ENCODE measurements at places on chromosomes 4 and X.

DNA sequence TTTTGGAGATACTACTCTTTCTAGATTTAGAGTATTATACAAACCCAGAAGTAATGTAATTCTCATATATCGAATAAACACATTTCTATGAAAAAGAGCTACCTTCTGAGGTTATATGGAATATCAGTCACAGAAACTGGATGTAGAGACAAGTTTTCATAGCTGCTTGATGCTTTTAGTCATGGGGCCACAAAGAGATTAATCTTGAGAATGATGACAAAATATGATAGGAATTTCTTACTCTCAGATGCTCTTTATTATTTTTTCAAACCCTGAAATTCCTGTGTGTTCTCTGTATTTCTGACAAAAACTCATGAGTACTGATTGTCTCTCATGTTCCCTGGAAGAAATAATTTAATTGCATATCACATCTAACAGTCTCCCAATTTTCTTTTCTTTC, 662.5 kb downstream of the RAPGEF2 start:
- DNase-seq, result no peak

GRCh38 chr4:165398570-165398969, 19.8 kb downstream of the CPE start:
- peak; percentile 99 for DNase-seq

GRCh38 chr4:182881914-182882313, 35.3 kb downstream of the DCTD start:
- no peak for DNase-seq

- DNase-seq, result peak; percentile 30
Observed at GRCh38 chrX:132751063-132751690, 207.3 kb downstream of the HS6ST2 start.

DNA sequence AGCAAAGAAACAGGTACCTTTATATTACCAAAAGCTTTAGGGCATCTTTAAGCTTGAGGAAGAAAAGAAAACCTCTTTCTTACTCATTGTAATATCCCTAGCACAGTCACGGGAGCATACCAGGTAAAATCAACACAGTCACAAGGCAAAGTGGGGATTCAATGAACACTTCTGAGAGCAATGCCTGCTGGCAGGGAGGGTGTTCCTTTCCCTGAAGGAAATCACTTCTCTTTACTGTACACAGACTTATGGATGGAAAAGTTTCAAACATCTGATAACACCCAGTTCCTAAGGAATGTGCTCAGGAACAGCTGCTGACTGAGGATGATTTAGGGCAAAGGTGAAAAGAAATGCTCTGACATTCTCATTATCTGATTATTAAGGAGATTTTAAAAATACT, 94.8 kb downstream of the MAML3 start:
- no peak for DNase-seq

GRCh38 chrX:13427441-13428052, 107.7 kb upstream of the ATXN3L start:
- DNase-seq, result no peak

DNA sequence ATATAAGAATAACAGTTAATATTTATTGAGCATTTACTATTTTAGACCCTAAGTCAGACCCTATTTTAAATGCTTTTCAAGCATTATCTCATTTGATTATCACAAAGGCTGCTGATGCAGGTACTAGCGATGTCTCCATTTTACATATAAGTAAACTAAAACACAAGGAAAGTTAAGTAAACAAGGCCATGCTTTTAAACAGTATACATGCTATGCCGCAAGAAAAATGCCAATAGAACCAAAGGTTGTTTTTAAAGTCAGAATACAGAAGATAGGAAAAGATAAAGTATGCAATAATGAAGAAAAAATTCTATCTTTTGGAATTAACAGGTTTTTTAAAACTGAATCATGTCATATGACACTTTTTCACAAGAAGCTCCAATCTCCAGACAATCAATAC, 26.2 kb downstream of the RFC1 start:
- DNase-seq, result no peak

- no peak for DNase-seq
Observed at GRCh38 chr4:153755186-153755585, 4.6 kb downstream of the RNF175 start.

GRCh38 chr4:153501578-153501977, 35.4 kb downstream of the TMEM131L start:
- DNase-seq, result no peak

DNA sequence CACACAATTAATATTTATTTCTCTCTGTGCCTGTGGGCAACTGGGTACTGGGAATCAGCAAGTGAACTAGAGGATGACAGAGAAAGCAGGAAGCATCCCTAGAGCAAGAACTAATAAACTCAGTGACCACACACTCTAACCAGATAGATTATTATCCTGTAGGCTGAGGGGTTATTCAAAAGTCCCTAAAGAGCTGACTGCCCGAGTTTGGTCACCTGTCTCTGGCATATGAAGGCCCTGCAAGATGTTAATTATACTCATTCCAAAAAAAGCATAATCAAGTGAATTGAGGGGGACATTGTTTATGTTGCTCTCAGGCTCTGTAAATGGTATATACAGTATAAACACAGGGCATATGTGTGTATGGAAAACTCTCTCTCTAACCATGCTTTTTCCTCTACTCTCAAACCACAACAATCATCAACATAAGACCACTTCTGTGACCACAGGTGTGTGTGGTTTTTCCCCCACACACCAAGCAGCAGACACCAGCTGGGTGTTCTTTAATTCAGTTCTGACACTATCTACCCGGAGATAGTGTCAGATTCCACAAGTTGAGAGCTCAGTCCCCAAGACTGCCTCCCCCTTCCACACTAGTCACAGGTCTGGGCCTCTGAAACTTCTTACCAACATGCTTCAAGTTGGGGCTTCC, 6.2 kb upstream of the HPSE start:
- no peak for DNase-seq

DNA sequence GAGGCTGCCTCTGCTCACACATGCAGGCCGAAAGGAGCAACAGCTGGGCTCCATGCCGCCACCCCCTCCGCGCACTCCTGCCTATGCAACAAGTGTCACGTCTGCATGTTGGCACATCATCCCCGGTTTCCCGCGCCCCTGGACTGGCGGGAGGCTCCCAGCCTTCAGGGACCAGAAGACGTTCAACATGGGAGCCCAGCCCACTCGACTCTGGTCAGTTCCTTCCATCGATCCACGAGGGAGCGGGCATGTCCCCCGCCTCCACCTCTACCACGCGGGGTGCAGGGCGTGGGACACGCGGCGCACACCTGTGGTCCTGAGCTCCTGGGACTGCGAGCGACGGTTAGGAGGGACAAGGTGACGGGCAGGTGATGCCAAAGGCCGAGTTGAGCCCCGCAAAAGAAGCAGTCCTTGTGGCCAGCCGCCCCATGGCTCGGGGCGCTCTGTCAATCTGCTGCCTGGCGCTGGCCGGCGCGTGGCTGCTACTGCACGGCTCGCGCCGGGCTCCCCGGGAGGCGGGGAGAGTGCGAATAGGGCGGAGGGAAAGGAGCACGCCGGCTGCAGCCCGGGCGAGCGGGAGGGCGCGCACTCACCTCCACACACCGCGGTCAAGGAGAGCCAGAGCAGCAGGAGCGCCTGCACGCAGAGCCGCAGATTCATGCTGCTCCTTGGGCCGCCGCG, 645 bp downstream of the APLN start:
- peak; percentile 63 for DNase-seq

DNA sequence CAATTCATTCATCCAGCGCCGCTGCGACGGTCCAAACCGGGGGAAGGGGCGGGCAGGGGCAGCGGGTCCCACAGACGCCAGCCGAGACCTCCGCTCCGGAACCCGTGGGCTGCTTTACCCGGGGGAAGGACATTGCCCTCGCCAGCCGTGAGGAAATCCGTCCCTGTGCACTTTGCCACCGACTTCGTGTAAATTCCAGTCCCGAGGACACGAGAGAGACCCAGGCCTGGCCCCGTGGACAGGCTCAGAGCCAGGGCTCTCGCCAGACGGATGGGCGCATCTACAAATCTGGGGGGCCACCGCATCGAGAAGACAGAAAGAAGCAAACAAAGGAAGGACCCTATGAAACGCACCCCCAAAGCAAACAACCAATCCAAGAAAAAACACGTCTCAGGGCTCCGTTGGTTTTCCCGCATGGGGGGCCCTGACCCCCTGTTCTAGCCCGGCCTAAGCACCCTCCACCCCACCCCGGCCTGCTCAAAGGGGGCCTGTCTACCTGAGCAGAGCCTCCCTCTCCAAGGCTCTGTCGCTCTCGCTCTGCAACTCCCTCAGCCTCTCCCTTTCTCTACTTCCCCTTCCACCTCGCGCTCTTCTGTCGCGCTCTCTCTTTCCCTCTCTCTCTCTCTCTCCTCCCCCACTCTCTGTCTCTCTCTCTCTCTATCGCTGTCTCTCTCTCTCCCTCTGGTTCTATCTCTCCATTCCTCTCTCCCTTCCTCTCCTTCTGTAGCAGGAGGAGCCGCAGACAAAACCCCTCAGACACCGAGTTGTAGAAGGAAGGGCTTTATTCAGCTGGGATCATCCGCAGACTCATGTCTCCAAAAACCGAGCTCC, 11.3 kb downstream of the FRG2 start:
- no peak for DNase-seq
